ENCODE measurements at places on chromosomes 2 and 18.

GRCh38 chr2:42084231-42084671 lies 36.4 kb downstream of the PKDCC start:
- no peak for DNase-seq

DNA sequence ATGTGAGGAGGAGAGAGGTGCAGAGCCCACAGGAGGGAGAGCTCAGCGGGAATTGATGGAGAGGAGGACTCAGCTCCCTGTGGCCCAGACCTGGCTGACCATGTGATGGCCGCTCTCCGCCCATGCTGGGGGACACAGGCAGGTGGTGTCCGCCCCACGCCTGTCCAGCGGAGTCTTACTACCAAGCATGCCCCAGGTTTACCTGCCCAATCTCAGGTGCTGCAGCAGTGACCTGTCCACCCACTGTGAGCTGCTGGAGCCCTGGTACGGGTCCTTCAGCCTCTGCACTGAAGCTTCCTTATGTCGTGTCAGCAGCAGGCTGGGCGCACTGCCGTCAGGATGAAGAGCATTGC lies 170.8 kb downstream of the RTP5 start:
- no peak for DNase-seq

DNA sequence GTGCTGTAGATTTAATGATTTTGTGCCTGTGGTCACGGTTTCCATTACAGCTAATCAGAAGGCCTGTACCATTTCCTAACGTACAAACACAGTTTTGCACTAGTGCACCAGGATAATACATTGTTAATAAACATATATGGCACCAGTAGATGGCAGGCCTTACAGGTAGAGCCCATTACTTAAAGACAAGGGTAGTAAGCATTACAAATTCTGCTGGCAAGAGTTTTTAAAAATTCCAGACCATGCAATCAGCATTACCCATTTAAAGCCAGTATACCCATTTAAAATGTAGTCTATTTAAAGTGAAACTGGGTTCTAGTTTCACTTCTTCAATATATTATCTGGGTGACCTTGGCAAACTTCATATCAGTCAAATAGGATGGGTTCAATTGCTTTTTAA lies 224.2 kb downstream of the NUP35 start:
- DNase-seq, result no peak

DNA sequence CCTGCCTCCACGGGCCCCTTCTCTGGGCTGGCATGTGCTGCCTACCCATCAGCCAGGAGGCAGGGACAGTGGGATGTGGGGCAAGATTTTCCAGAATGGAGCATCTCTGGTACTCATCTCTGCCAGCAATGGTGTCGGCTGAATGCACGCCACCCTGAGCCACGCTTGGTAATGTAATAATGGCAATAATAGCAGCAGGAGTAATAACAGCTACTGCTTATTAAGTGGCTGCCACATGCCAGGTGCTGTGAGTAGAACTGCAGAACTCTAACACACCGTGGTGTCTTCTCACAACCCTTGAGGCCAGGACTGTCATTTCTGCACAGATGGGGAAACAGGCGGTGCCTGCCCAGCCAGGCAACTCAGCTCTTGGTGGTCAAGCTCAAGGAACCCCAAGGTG lies 113.6 kb downstream of the CELF4 start:
- DNase-seq, result no peak

GRCh38 chr18:26700201-26700600 lies 151.8 kb upstream of the KCTD1 start:
- no peak for DNase-seq

DNA sequence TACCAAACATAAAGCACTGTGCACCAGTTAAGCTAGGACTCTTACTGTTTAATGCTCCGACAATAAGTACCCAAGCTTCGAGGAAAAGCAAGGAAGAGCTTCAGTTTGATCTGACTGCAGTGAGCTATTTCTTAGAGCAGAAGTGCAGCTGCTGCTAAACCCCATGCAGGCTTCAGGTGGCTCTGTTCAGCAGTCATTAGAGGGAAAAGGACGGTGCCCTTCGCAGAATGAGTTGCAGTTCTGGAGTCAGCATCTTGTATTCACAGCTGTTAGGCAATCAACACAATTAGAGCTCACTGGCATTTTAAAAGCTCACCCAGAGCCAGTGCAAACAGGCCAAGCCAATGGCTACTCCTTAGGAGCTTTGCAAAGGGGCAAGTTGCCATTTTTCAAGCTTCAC lies 1.5 kb upstream of the CERKL start:
- DNase-seq, result no peak

GRCh38 chr2:86446060-86446459 lies 4.9 kb downstream of the KDM3A start:
- no peak for DNase-seq

DNA sequence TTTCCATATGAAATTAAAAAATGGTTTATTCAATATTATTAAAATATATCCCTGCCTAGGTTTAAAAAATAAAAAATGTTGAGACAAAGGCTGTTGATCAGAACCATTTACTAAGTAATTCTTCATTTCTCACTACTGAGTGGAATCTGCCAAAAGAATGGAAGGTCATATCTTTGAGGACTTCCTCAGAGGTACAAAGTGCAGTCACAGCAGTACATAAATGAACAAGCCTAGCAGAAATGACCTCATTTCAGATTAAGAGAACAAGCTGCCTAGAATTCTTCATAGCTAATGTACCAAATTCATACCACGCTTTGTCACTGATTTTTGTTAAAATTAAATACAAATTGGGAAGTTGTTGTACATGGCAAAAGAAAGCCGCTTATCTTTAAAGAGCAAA lies 318.9 kb upstream of the TFPI start:
- no peak for DNase-seq

DNA sequence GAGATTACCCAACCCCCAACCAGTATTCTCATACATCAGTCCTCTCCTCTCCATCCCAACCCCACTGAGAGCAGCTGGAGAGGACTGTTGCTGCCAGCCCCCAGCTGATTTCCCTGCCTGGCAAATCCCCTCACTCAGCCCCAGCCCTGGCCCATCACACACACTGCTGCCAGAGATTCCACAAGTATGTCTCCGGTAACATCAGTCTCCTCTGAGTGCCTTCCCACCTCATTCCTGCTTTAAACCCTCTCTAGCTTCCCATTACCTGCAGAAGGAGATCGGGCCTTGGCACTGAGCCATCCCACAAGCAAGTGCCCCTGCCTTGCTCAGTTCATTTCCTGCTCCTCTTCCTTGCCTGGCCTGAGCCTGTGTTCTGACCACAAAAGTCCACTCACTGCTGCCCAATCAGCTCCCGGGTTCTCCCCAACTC lies 50.6 kb upstream of the ZFP36L2 start:
- DNase-seq, result no peak

DNA sequence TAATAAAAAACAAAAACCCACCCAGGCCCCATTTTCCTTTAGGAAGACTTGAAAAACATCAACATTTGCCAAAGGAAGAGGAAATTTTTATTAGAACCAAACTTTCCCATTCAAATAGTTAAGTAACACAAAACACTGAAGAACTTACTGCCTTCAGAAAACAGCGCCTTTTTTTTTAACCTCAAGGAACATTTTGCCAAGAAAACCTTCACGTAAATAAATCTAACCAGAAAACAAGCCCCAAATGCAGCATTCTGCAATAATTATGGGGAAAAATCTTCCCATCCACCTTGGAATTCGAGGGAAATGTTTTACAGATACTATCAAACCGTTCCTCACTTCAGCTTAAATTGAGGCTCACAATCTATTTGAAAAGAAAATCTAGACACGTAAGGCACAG lies 56.4 kb downstream of the ACVR1 start:
- DNase-seq, result no peak

GRCh38 chr2:165448406-165448805 lies 21.1 kb upstream of the CSRNP3 start:
- no peak for DNase-seq

DNA sequence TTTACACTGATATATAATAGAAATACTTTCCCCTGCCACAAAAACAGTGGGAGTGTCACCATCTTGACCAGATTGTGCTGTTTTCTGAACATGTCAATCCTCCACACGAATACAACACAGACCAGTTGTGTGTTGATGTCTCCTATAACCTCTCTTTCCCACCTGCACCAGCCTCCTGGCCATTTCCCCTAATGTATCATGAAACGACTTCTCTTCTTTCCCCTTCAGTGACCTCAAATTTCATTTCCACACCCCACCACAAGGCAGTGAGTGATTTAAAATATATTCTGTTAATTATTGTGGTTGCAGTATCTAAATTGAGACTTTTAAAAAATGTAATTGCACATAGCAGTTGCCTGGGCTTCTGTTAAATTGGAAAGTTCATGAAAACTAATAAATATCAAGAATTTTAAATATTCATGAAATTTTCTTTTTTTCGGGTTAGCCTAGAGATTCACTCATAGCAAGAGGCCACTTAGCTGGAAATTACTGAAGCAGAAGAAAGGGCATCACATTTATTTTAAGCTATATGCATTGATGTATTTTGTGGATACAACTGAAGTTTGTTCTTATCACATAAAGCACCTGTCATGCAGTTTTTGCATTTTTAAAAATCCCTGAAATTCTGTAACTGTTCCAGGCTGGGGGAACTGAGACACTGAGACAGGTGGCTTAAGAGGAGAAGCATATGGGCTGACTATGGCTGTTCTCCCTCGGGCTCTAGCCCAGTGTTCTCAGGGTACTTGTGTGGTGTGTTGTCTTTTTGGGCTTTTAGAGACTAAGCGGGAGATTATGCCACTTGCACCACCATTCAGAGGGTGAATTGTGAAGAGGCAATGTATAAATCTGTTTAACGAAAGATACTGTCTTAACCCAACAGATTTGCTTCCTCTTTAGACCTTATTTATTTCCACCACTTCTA lies 15.9 kb downstream of the FAM171B start:
- DNase-seq, result no peak

DNA sequence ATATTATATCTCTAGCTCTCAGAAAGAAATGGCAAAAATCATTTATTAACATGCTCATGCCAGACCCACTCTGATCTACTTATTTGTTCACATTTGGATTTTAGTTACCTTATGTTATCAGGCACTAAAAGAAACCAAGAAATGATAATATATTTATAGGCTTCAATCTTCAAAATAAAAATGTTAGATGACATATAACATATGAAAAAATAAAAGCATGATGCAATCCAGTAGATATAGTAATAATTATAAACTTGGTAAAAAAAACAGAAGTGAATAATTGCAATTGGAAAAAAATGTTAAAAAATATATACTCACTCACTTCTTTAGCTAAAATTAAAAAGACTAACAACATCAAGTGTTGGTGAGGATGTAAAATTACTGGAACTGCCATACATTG lies 248.3 kb upstream of the VRK2 start:
- no peak for DNase-seq

DNA sequence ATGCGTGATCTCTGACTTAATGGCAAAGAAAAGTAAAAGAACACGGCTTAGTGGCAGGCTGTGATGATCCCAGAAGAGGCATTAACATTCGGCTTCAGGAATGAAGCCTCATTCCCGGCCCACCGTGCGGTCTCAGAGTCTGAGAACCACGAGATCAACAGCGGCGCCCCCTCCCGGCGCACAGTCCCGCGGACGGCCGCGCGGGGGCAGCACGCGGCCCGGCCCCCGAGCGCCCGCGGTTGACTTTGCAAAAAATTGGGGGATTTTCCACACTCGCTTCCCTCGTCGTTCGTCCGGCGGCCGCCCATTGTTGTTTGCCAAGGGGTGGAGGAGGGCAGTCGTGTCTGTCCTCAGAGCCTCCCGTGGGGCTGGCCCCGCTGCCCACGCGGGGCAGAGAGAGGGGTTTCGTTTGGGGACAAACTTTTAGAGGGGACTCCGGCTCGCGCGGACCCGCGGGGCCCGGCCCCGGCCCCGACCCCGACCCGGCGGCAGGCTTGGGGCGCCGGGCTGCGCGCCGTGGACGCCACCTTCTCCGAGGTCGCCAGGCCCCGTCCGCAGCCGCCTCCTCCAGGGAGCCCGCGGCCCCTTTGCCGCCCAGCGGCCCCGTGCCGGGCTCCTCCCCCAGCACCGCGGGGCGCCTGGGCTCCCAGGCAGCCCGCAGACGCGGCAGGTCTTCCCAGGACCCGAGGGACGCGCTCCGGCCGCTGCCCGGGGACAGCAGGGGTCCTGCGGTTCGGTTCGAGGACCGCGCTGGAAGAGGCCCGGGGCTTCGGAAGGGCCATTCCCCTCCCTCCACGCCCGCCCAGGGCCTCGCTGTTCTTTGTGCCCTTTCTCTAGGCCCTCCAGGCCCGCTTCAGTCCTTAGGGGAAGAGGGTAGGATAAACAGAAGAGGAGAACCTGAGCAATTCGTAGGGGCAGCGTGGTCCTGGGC lies 3.4 kb upstream of the HS6ST1 start:
- peak; percentile 94 for DNase-seq

DNA sequence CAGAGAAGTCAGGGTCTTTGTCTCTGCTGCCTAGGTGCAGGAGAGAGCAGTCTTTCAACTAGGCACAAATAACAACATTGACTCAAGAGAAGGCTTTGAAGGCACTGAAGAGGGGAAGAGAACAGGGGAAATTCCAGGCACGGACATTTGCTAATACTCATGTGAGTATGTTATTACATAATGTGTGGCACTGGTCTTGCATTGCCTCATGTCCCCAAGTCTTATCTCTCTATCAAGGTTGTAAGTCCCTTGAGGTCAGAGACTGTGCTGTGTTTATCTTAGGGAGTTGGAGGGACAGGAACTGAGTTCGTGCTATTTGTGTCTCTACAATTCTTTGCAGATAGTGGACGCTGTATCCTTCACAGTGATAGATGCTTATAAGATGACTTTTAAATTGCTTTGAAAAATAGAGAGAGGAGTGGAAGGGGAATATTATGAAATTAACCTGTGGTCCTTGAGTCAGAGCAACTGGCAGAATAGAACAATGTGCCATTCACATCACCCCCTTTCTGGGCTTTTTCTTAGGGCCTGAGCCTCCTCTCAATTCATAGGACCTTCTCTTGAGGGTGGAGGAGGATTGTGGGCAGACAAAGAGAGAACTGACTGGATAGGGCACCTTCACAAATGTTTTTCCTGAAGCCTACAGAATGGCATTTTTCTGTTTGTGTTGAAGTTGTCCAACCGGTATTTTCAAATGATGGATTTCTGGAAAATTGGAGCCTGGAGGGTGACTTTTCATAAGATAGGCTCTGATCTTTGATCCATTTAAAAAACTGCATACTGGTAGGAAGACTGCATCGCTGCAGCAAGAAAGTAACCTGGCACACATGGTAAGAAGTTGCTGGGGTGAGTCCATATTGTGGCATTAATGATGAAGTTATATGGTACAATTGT lies 96.6 kb upstream of the CXCR4 start:
- no peak for DNase-seq

GRCh38 chr18:32343634-32344033 lies 127.0 kb downstream of the GAREM1 start:
- no peak for DNase-seq

DNA sequence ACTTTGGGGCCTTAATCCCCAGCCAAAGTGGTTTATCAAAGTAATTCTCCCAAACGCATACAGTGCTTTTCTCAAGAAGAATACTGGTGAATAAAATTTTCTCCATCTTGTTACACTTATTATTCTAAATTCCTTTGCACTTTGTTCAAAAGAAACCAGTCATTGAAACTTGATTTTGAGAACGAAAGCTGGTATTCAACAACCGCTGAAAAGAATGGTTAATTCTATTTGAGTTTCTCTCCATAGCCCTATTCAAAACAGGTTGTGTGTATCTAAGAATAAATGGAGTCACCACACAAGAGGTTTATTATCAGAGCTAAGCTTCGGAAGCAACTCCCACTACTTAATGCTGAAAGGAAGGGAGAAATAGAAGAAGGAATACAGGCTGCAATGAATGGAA lies 117.7 kb downstream of the C1D start:
- no peak for DNase-seq
